ENCODE measurements at places on chromosomes 3 and 15. TPM values are rescaled to one million over a fixed set of nuclear protein-coding genes. Genes with fewer than 3 reads are reported as not detected.

The CRABP1 gene
- total RNA-seq: not detected

The TMEM89 gene
- not detected for total RNA-seq

The PLA2G4E gene
- not detected for total RNA-seq

GRCh38 chr3:12351145-12351544 lies 62.3 kb downstream of the PPARG start:
- DNase-seq: no peak

DNA sequence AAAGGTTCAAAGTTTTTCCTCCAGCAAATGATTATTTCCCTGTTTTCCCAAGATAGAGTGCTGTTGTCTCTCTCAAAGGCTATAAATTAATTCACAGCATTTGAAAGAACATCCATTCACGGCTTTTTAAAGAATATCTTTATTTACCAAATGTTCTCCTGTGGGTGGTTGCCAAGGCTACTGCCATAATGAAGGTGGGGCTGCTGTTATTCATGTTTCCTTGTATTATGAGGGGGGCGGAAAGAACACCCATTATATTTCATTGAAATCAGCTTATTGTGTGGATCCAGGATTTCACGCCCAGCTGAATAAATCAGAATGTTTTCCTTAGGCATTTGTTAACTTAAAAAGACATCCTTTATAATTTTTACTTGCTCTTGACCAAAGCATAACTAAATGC lies 10.1 kb downstream of the SRP14 start:
- DNase-seq: no peak

GRCh38 chr15:97989299-97989698 lies 28.8 kb downstream of the ARRDC4 start:
- DNase-seq: no peak

DNA sequence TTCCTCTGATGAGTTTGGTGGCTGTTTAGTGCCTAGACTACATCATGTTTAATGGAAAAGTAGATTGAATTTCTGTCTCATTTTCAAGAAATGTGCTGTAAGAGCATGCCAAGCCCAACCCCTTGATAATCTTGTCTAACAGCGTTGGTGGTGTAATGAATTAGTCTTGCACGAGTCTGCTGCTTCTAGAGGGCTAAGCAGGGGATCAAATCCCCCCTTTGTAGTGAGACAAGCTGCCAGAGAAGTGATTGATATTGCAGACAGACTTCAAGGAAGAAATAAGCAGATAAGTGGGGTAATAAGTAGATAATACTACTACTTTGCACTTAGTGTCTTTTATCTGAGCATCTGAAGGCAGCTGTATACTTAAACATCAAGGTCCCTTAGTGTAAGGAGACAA lies 141.4 kb downstream of the TP63 start:
- no peak for DNase-seq

DNA sequence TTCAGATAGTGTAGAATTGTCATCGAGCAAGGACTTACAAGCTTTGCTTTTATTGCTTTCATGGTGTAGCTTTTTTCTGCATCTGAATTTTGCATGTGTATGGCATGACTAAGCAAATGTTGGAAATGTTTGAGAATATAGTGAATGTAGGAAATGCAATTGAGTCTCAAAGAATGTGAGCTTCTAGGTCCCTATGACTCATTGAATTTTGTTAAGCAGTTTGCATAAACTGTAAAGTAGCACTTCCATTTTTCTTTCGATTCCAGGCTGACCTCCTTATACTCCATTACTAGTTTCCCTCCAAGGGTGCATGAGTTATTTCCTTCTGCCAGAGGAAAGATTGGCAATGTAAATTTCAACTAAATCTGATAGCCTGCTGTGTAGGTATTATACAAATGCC lies 619.2 kb downstream of the DIPK2A start:
- no peak for DNase-seq

DNA sequence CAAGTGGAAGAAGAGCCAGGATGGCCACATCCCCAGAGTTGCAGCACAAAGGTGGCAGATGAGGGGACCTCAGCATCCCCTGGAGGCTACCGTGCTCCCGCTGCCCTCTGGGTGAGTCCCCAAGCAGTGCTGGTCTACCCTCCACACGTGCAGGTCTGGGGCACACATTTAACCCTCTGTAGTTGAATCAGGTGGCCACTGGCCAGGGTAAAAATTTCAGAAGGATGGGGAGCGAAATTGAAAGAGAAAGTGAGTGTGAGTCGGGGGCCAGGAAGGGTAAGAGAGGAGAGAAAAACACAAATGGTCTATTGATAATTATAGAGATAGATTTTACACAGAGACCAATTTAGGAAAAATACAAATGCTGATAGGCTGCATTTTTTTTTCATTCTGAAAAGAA lies 139.5 kb upstream of the EIF1B start:
- DNase-seq: no peak

DNA sequence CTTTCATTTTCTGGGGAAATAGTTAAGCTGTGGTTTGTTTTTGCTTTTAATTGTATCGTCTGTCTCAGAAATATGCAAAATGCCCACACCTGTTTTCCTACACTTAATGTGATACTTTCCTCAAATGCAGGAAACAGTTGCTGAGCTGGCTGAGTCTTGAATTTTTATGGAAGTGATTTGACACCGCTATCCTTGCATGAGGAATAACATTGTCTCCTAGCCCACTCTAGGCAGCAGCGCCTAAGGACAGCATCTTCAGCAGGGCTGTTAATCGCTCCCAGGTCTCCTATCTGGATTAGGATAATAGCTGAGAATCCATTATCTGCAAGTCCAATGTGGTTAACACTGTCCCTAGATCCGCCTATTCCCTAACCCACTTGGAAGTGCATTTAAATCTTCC lies 132.6 kb upstream of the NR2E3 start:
- no peak for DNase-seq

DNA sequence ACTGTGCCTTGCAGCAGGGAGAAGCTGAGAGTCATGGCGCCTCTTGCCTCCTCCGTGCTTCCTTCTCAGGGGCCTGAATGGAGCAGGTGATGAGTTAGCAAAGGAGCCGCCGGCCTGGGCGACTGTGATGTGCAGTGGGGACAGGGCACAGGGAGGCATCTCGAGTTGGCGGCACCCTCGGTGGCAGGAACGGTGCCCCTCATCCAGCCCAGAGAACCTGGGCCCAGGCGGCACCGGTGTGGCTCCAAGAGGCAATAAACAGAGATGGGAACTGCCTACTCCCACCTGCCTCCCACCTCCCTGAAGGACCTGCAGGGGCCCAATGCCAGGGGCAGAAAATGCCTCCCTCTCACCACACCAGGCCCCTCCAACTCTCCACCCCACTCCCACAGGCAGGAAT lies 6.2 kb downstream of the SLC41A3 start:
- no peak for DNase-seq

- DNase-seq: no peak
Measured at GRCh38 chr3:66302288-66302687, 81.5 kb downstream of the SLC25A26 start.

DNA sequence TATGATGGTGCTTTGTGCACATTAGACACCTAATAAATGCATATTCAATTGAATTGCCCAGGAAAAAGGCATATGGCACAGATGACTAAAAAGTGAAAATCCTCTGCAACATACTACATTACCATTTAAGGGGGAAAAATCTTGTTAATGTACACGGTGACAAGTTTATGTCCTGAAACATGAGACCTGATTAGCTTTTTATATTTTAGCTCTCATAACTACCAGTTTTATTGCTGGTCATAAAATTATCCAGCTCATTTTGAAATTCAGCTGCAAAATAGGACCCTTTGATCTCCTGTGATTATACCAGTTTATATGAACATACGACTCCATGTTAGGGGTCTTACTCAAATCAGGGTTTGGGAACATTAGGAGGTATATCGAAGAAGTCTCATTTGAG lies 684.6 kb upstream of the CCDC54 start:
- DNase-seq: no peak

DNA sequence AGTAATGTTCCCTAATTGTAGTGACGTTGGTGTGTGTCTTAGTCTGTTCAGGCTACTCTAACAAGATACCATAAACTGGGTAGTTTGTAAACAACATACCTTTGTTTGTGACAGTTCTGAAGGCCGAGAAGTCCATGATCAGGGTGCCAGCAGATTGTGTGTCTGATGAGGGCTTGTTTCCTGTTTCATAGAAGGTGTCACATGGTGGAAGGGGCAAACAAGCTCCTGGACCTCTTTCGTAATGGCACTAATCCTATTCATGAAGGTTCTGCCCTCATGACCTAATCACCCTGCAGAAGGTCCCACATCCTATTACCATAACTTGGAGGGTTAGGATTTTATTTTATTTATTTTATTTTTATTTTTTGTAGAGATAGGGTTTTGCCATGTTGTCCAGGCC lies 11.1 kb downstream of the ATXN7 start:
- DNase-seq: no peak

DNA sequence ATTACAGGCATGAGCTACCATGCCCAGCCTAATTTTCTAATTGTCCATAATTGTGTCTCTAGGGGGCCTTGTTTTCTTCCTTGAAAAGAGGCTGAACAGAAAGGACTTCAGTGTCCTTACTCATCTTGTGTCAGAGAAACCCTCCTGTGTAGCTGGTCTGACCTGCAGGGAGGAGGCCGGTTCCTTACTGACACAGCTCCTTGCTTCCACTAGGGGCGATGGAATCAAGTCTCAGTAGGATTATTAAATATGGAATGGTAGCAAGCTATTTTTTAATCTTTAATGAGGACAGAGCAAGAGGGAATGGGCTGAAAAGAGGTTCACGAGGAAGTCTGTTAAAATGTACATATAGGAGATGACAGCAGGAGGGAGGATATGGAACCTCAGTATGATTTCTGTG lies 8.6 kb downstream of the LPCAT4 start:
- no peak for DNase-seq

Measured in activated T-cell treated with anti-CD3 and anti-CD28 coated beads, Interleukin-2, amount 50 U/mL, for 4 hours (primary cell).